ENCODE measurements at places on chromosomes 16 and 17.

- DNase-seq: no peak
Observed at GRCh38 chr16:31118223-31119155, 1.0 kb downstream of the KAT8 start.

DNA sequence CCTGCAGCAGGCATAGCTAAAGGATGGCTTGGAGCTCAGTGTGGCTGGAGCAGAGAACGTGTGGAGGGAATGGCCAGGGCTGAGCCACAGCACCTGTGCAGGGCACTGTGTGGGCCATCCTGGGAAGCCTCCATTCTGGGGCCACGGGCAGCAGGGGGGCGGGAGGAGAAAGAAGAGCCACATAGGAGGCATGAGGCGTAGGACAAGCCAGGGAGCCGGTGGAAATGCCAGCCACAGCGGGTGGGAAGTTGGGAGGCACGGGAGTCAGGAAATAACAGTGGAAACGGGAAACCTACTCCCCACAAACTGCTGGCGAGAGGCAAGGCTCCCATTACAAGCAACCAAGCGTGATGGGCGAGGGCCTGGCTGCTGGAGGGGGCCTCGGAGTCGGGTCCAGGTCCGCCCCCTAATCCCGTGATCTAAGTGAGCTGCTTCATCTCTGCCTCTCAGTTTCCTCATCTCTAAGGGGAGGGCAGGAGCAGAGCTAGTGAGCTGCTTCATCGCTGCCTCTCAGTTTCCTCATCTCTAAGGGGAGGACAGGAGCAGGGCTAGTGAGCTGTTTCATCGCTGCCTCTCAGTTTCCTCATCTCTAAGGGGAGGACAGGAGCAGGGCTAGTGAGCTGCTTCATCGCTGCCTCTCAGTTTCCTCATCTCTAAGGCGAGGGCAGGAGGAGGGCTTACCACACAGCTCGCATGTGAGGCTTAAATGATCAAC is 104.9 kb downstream of the ADCY9 start:
- DNase-seq: no peak

GRCh38 chr17:64736804-64737492 is 74.8 kb upstream of the SMURF2 start:
- DNase-seq: no peak

- DNase-seq: no peak
Observed at GRCh38 chr17:74272731-74273201, 1.3 kb upstream of the DNAI2 start.

DNA sequence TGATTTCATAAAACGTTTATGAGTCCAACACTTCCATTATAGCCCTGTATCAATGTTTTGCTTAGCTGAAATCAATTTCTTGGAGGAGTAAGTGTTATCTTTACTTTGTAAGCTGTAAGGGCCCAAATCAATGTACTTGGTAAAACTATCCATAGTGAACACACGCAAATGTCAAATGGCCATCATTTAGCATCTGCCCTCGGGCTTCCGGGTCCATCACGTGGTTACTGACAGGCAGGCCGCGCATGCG is 687 bp upstream of the NARF start:
- DNase-seq: no peak

DNA sequence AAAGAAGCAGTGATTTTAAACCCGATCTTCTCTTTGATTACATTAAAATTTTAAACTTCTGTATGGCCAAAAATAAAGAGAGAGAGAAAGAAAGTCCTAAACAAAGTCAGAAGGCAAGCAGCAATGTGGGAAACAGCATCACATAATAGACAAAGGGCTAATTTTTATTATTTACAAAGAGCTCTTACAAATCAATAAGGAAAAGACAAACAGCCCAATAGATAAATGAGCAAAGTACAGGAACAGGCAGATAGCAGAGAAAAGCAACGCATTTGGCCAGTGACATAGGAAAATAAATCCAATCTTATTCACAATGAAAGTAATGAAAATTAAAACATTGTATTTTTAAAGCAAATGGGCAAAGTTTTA is 93.1 kb downstream of the SALL1 start:
- no peak for DNase-seq

- no peak for DNase-seq
Observed at GRCh38 chr16:81711657-81712319, 67.3 kb upstream of the PLCG2 start.

GRCh38 chr16:3980253-3981111 is 100.0 kb upstream of the CREBBP start:
- DNase-seq: no peak

GRCh38 chr17:68519911-68520310 is 7.7 kb downstream of the PRKAR1A start:
- DNase-seq: no peak

DNA sequence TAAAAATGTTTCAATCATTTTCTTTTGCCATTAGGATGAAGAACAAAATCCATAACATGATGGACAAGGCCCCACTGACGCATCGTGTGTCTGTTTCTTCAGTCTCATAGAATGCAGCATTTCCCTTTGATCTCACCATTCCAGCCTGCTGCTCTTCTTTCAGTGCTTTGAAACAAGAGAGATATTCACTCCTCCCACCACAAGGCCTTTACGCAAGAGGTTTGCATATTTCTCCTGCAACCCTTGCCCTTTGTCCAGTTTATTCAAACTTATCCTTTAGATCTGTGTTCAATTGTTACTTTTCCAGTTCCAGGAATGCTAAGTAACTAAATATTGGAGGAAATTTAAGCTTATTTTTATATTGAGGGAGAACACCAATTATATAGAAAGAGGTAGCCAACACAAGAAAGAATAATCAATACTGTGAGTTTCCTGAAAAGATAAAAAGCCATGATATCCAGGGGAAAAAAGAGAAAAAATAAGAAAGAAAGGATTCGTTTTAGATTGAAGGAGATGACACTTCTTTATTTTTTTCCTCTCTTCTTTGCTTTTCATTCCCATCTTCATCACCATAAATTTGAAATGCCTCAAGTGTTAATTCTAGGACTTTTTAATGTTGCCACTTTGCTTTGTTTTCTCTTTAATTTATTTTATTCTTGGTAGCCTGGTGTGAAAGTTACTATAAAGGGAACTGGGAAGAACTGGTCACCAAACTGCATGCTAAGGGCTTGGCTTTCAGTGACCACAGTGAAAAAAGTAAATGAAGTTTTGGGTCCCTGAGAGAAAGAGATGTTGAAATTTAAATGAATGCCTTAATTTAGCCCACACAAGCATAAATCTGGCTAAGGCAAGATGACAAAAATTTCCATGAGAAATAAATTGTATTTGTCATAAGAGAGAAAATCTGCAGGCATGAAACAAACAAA is 102.1 kb downstream of the KIF2B start:
- no peak for DNase-seq

DNA sequence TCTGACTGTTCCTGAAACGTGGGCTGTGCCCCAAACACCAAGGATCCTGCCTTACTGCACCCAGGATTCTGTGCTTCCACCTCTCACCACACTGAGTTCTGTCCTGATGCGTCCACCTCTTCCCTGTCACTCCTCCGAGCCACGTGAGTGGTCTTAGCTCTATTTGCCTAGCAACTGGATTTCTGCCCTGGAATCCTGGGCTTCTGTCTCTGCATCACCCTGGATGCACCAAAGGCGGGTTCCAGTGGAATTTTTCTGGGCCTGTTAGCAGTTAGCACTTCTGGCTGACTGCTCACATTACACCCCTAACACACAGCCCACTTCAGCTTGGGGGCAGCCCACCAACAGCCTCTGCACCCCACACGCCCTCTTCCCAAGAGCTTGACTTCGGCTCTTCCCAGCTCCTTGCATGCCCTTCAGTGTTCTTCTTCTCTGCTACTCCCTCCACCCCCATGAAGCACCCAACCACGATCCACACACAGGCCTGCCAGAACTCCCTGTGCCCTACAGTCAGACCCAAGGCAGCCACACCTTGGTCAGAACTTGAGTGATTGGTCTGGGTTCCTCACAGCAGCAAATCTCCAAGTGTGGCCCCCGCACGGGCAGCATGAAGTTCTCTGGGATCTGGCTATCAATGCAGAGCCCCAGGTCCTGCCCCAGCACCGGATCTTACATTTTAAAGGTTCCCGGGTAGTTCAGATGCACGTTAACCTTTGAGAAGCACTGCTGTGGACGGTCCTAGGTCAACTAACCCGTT is 129.8 kb upstream of the RCVRN start:
- no peak for DNase-seq

GRCh38 chr16:80526418-80527061 is 14.3 kb upstream of the DYNLRB2 start:
- peak; percentile 18 for DNase-seq

- no peak for DNase-seq
Observed at GRCh38 chr17:50542795-50543774, 3.9 kb upstream of the SPATA20 start.

GRCh38 chr17:47785538-47786123 is 36.0 kb downstream of the OSBPL7 start:
- peak; percentile 26 for DNase-seq

DNA sequence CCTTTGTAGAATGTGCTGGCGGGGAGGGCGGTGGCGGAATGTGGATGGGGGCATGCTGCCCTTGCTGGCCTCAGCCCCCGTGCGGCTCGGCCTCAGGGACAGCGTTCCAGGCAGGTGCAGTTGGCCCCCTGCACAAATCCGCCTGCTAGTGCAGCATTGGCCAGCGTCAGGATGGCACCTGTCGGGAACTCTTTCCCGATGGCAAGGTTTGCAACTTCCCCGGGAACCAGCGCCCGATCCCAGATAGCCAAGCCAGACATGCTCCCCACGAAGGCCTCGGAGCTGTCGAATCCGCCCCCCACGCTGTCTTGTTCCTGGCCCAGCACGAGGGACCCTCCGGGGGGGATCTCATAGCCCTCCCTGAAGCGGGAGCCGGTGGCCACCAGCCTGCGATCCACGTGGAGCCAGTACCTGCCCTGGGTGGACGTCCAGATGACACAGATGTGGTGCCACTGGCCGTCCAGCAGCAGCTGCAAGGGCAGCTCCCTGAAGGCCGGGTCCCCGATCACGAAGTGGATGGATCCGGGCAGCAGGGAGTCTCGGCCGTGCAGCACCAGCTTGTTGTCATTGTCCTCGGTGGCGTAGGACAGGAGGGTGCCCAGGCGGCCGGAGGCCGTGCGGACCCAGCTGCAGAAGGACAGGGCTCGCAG is 2.8 kb downstream of the PTX4 start:
- DNase-seq: no peak

GRCh38 chr16:16012144-16012543 is 62.7 kb downstream of the ABCC1 start:
- no peak for DNase-seq

- DNase-seq: no peak
Observed at GRCh38 chr17:55198690-55199370, 65.9 kb upstream of the HLF start.

- no peak for DNase-seq
Observed at GRCh38 chr17:3035256-3035967, 28.0 kb downstream of the OR1D5 start.

DNA sequence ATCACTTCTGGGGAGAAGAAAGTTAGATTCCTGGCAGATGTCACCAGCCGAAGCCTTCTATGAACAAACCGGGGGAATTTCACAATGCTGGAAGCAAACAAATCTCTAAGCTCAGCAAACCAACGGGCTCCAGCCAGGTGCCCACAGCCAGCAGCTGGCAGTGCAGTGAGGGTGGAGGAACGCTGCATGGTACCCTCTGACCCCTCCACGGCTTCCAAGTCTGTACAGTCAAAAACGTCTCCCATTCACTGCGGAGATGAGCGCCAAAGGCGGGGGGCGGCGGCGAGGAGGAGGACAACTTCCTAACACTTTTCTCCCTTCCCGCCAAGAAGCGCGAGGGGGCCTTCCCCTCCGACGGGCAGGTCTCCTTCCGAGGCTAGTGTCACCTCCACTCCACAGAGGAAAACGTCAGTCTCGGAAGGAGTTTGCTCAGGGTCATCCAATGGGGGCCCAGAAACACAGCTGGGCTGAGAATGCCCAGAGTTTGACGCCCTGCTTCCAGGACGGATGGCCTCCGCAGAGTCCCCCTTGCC is 924 bp downstream of the ZNF598 start:
- no peak for DNase-seq

DNA sequence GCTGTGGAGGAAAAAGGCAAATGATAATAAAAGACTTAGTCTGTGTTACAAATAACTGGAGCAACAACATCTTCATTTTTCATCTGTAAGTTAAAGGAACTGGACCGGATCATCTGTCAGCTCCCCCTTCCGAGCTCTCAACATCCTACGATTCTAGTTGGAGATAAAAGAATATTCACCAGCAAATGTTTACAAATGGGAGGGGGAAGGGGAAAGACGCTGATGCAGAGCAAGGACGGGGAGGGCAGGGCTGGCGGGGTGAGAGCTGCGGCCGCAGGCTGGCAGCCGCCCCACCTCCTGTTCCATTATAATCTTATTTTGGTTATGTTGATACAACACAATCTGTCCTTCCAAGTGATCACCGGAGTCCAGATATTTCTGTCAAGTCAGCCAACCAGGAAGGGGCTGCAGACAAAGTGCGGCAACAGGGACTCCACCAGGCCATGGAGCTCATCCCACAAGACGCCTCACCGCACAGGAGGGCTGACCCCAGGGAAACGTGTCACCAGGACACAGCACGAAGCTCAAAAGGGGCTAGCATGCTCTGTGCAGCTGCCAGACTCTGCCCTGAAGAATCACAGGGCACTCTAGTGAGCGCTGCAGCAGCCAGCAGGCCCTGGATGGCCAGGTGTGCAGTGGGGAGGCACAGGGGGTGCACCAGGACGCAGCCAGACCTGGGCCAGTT is 19.7 kb downstream of the FBXO31 start:
- DNase-seq: no peak

Data from stimulated activated CD8-positive, alpha-beta memory T cell treated with anti-CD3 and anti-CD28 coated beads, Interleukin-2, amount 100 ng/mL, for 48 hours (primary cell).